ENCODE measurements at places on chromosomes 12 and 14.

DNA sequence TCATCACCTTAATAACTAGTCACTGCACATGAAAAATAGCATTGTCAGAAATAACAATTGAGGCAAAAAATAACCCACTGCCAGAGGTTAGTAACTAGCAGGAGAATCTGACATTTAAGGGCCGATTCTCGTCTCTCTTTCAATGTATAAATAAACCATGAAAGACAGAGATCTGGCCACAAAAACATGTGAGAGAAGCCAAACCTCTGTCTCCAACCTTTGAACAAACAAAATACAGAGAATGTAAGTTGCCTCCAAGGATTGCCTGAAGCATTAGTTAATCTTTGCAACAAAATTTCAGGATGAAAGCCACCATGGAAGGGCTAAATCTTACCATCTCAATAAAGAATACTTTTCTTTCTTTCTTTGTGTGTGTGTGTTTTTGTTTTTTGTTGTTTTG is 257.4 kb upstream of the TMTC1 start:
- DNase-seq = no peak

DNA sequence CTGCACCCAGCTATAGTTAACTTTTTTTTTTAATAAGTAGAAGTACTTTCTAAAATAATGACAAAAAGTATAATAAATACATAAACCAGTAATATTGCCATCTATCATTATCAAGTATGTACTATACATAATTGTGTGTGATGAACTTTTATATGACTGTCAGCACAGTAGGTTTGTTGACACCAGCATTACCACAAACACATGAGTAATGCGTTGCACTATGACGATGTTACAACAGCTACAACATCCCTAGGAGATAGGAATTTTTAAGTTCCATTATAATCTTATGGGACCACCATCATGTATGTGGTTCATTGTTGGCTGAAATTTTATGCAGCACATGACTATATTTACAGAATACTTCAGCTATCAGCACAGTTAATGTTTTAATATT is 62.9 kb upstream of the VSX2 start:
- DNase-seq = no peak

DNA sequence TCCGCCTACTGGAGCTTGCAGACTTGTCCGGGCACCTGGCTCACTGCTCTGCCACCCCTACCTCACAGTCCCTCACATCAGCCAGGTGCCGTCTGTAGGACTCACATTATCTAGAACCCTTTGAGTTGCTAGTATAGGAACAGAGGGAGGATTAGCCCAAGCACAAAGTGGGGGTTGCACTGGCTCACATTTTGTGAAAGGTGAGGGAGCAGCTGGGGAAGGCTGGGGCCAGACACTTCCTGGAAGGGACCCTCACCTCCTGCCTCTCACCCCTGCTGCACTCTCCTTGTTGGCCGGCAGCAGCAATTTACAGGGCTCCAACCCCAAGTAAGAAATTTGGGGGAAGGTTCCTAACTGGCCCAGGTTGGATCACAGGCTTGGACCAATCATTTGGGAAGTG is 1031.6 kb downstream of the BCL11B start:
- DNase-seq = no peak

DNA sequence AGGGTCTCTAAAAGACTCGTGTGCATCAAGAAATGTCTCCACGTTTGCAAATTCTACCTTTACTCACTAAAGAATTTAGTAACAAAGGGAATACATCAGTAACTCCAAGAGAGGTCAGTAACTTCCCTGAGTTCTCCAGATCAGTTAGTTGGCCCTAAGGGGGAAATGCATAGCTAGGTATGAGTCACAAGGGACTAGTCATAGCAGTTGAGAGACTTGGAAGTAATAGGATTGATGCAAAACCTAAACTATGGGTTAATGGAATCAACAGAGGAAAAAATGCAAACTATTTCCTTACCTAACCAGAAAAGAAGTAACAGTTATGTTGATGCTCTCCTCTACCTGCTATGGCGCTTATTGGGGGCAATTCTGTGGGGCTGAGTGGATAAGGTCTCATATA is 148.8 kb upstream of the GARIN6 start:
- no peak for DNase-seq

DNA sequence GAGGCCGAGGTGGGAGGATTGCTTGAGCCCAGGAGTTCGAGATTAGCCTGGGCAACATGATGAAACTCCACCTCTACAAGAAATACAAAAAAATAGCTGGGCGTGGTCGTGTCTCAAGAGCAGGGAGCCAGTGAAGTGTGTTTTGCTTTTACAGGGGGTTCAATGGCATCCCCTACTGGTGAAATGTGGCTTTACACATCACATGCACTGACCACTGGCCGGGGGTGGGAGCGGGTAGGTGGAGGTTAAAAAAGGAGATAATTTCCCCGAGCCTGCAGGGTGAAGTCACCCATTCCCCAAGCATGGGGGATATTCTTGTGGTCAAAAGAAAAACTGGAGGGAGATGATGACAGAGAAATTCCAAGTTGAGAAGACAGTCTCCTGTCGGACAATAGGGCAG is 63.6 kb upstream of the PWP1 start:
- DNase-seq = no peak

All from left lobe of liver (tissue), 2 donors.